ENCODE measurements at places on chromosomes 1 and 21.

DNA sequence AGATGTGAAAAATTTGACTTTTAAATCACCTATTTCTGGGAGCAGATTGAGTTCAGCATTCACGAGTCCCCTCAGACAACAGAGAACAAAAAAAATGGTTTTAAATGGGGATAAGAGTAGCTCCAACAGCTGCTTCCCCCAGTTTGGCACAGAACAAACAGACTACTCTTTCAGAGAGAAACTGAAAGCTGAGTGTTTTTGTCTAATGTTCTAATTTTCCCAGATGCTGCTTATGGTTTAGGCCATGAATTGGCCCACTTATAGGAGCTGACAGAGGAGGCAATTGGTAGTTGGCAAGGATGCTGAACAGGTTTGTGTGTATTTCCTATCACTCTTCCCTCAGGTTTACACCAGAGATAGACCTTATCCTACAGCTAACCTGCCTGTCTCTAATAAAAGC, 1637.4 kb upstream of the PRMT6 start:
- DNase-seq, result no peak

DNA sequence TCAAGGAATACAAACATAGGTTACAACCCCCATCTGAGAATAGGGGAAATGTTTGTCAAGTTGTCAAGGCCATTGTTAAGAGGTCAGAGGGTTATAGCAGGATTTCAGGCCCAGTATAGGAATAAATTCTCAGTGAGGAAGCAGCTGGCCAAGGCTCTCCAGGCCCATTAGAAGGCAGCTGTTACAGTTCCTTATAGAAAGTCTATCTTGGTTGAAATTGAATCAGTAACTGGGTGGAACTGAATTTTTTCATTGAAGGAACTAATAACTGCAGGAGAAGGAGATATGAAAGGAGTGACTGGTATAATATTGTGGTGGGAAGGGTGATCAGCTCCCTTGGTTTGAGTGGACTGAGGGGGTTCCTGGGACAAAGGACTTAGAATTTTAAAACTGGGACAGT, 134.1 kb downstream of the CYYR1 start:
- no peak for DNase-seq

GRCh38 chr21:41217671-41218385, 49.9 kb downstream of the BACE2 start:
- DNase-seq, result no peak

GRCh38 chr1:212700223-212700891, 717 bp upstream of the BATF3 start:
- peak; percentile 71 for DNase-seq

DNA sequence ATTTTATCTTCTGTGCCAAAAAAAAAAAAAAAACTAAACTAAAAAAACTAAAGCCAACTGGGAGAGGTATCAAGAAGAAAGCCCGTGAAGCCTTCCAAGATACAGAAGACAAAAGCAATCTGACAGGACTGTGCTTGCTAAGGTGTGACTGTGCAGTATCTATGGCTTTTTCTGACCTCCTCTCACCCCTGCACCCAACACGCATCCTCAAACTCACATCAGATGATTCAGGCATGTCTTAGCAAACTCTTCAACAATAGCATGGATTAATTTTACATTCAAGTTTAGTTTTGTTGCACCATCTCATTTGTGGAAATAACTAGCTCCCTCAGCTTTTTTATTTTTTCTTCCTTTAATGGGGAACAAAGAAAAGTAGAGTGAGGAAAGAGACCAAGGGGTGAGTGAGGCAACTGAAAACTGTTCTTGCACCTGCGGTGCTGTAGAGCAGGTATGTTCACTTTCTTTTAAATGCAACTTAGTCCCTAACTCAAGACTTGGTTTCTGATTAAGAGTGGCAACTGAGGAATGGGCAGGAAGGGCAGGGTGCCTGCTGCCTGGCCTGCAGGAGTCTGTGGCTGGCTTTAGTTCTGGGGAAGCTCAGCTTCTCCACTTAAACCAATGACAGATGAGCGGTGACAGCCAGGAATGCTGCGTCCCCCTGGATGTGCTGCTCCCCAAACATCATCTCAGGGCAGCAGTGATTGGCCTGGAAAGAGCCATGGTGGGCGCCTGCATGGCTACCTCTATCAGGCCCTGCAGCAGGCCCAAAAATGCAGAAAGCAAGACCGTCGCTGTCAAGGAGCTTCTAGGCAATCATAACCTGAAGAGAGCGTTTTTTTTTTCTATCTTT, 71.3 kb upstream of the LRRC8B start:
- no peak for DNase-seq

GRCh38 chr1:113391649-113392271, 1.4 kb downstream of the MAGI3 start:
- DNase-seq, result peak; percentile 47

DNA sequence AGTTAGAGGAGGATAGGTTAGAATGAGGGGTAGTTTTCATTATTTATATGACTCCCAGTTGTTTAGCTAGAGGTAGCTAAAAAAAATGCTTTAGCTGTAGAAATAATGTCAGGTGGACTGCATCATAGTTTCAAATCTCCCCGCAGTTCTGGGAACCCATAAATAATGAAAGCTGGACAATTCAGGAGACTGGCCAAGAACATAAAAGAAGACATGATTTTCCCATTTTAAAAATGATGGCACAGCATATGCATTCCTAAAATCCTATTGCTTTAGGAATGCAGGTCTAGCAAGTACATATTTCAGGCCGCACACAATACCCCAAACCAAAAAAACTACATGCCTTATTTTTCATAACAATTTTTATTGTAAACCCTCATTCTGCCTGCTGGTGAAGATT, 143.3 kb downstream of the CTH start:
- DNase-seq, result no peak
